ENCODE measurements at places on chromosomes 3 and 15. TPM values are rescaled to one million over a fixed set of nuclear protein-coding genes. Genes with fewer than 3 reads are reported as not detected.

Gene DNAJA4
- 29.8 TPM for total RNA-seq

Gene VIPR1
- 0.41 TPM for total RNA-seq

Gene TTLL13
- under 0.01 TPM for total RNA-seq

Gene KCNAB1
- 31.4 TPM for total RNA-seq

Gene GRK7
- total RNA-seq: under 0.01 TPM
